ENCODE measurements at places on chromosomes 6 and 20.

DNA sequence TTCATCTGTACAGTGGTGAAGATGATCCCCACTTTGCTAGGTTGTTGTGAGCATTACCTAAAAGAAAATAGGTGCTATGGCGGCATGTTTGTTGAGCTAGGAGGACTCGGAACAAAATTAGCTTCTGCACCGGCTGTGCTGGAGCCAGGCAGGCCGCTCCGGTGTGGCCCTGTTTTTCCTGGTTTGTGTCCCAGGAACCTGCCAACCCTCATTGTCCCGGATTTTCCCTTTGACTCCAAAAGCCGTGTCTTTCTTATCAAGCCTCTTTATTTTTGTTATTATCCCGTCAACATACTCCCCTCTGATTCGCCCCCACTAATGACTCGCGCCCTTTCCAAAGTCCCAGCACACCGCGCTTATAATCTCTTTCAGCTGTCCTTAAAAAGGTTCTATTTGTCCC is 117.0 kb downstream of the MYLK4 start:
- no peak for DNase-seq

GRCh38 chr6:125533710-125534397 is 215.6 kb upstream of the HEY2 start:
- peak; percentile 34 for DNase-seq

DNA sequence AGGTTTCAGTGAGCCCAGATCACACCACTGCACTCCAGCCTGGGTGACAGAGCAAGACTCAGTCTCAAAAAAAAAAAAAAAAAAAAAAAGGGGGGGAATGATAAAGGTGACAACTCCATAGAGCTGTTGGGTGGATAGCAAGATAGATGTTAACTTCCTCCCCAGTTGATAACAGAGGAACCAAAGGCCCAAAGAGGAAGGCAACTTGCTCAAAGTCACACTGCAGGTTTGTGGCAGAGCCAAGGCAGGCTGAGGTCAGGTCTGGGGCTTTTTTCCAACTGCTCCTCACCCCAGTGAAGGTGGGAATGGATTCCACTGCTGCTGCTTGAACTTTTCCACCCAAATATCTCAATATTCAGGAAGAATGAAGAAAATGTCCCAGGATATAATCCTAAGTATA is 26.7 kb downstream of the HCK start:
- DNase-seq = no peak

- no peak for DNase-seq
These were observed 34.8 kb upstream of the MYB start for GRCh38 chr6:135146162-135146934.

- DNase-seq = no peak
These were observed 16.9 kb upstream of the SNAI1 start for GRCh38 chr20:49965781-49966305.

GRCh38 chr6:10297832-10298231 is 117.0 kb downstream of the TFAP2A start:
- DNase-seq = no peak

GRCh38 chr20:49675368-49676151 is 38.1 kb downstream of the B4GALT5 start:
- no peak for DNase-seq

Data from SHP77 (cell line).